Left lung (tissue), 14 donors: ENCODE measurements at places on chromosomes 11 and 22. TPM values are rescaled to one million over a fixed set of nuclear protein-coding genes. Genes with fewer than 3 reads are reported as not detected.

The MCAM gene
- total RNA-seq = 59.5 TPM

The OR5B21 gene
- not detected for total RNA-seq

The LPXN gene
- total RNA-seq = 43.8 TPM

The C22orf42 gene
- not detected for total RNA-seq

The C22orf31 gene
- total RNA-seq = 0.29 TPM

The MAP4K2 gene
- 19.3 TPM for total RNA-seq

The SLC25A18 gene
- 0.50 TPM for total RNA-seq

The CHRM4 gene
- total RNA-seq = not detected

The UCP3 gene
- total RNA-seq = 2.7 TPM

The DEUP1 gene
- total RNA-seq = 0.34 TPM
